Activated CD8-positive, alpha-beta memory T cell treated with anti-CD3 and anti-CD28 coated beads for 24 hours (primary cell): ENCODE measurements at places on chromosomes 3 and 15.

GRCh38 chr15:34336231-34336990, 1.2 kb downstream of the SLC12A6 start:
- no peak for DNase-seq

DNA sequence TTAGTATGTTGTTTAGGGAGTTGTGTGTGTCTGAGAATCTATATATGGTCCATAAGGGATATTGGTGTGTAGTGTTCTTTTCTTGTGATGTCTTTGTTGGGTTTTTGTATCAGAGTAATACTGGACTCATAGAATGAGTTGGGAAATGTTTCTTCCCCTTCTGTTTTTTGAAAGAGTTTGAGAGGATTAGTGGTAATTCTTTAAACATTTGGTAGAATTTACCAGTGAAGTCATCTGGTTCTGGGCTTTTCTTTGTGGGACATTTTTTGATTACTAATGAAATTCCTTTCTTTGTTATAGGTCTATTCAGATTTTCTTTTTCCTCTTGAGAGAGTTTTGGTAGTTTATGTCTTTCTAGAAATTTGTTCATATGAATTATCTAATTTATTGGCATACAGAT, 16.9 kb downstream of the ACKR2 start:
- no peak for DNase-seq

- no peak for DNase-seq
Measured at GRCh38 chr15:90877996-90878395, 6.3 kb upstream of the FES start.

GRCh38 chr3:172595664-172596393, 72.6 kb upstream of the TNFSF10 start:
- DNase-seq, result no peak

GRCh38 chr3:119517112-119517511, 18.8 kb downstream of the TIMMDC1 start:
- no peak for DNase-seq

DNA sequence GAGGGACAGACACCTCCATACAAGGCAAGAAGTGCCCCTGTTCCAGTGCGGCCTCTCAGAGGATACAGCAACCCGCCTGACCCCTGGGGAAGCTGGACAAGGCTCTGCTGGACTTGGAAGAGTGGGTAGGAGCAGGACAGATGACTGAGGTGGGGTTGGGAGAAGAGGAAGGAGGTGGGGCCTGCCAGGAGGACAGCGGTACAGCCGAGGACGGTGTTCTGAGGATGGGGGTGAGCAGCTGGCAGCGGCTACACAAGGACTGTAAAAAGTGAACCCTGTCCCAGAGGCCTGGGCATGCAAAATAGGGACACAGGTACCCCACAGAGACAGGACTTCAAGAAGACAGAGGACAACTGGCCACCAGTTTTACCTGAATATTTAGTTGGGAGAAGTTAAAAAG, 23.5 kb upstream of the ELP6 start:
- DNase-seq, result no peak

GRCh38 chr3:37130984-37131859, 43.2 kb downstream of the LRRFIP2 start:
- no peak for DNase-seq
